ENCODE measurements at places on chromosomes 7 and 10. TPM values are rescaled to one million over a fixed set of nuclear protein-coding genes. Genes with fewer than 3 reads are reported as not detected.

The PLPP4 gene
- 0.29 TPM for total RNA-seq

The SPDYE5 gene
- total RNA-seq = not detected

The C10orf67 gene
- 0.61 TPM for total RNA-seq

The ZNF316 gene
- 12.6 TPM for total RNA-seq

The NOBOX gene
- not detected for total RNA-seq

DNA sequence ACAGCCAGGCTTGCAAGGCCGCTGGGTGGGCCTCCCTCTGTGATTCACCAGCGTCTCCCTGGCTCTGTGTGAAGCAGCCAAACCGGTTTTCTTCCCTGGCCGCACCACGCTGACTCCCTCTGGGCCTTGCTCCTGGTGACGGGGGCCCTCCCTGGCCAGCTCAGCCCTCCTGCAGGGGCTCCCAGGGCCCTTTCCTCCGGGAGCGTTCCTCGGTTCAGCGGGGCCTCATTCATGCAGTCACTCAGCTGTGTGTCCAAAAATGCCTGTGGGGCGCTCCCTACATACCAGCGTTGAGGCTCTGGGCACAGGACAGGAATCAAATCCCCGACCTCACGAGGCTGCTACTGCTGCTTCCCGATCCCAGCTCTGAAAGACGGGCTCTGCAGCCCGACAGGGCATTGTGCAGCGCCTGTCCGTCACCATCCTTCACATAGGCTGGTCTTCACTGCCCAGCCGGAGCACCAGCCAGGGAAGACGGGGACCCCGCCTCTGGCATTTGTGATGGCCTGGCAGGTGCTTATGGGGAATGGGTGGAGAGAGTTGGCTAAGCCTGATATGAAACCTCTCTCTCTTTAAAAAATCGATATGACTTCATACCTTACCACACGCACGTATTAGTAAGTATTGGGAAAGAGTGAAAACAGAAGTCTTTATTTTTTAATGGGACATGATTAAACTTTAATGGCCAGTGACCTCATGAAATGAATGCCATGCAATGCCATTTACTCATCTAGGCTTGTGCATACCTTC, 110.0 kb upstream of the SHH start:
- DNase-seq = no peak

DNA sequence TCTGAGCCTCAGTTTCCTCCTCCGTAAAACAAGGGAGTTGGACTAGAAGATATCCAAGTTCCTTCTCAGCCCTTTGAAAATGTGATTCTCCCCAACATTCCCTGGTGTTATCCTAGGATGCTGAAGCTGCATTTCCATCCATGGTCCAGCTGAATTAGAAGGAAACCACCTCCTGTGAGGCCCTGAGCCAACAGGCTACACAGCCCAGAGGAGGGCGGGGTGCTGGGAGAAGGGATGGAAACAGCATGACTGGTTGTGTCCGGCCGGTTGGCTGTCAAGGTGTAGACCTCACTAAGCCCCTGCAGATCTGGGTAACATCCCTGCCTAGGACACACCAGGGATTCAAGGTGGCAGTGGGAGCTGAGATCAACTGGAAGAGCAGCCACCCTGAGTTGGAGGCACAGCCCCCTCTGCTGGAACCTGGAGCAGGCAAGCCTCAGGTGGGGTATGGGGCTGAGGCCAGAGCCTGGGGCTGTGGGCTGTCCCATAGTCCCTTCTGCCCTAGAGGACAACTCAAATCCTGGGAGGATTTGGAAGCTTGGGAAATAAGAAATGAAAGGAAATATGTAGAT, 72.0 kb downstream of the PAX2 start:
- no peak for DNase-seq

GRCh38 chr10:48300556-48300955, 5.9 kb upstream of the MAPK8 start:
- no peak for DNase-seq

DNA sequence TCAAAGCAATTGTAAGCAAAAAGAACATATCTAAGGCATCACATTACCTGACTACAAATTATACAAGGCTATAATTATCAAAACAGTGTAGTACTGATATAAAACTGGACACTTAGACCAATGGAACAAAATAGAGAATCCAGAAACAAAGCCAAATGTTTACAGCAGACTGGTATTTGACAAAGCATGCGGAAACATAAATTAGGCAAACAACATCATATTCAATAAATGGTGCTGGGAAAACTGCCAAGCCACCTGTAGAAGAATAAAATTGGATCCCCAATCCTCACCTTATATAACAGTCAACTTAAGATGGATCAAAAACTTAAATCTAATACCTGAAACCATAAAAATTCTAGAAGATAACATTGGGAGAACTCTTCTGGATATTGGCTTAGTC, 240.8 kb upstream of the POM121L12 start:
- no peak for DNase-seq

DNA sequence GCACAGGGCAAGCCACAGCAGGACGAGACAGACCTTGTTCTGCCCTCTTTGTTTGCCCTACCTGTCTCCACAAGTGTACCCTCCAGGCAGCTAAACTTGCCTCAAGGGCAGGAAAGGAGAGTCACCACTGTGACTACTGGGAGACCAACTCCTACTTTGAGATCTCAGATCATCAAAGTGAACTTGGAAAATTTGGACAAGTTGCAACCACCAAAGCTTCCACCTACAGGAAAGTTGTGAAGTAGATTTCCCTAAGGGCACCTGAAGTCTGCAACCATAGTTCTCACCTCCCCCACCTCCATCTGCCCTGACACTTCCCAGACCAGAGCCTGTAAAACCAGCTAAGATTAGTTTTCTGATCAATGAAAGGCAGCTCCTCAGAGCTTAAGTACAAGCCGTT, 2.5 kb upstream of the WDR91 start:
- DNase-seq = no peak

GRCh38 chr7:36210291-36210922, 57.4 kb downstream of the EEPD1 start:
- DNase-seq = no peak

GRCh38 chr10:109457302-109457638, 466.0 kb downstream of the XPNPEP1 start:
- no peak for DNase-seq

GRCh38 chr7:143434660-143435059, 8.6 kb upstream of the TAS2R60 start:
- DNase-seq = peak; percentile 62

GRCh38 chr10:43251419-43252165, 15.3 kb downstream of the RASGEF1A start:
- DNase-seq = no peak

DNA sequence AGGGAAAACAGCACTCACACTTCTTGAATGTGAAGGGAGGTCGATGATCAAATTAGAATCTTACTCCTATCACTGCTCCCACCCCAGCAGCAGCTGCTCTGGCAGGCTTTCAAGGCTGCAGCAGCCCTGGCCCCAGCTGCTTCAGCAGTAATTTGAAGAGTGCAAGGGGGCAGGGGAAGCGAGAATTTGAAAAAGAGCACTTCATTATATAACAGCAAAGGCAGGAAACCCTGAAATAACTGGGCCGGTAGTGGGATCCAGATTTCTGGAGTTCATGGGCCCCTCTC, 44.9 kb downstream of the MYPN start:
- peak; percentile 73 for DNase-seq

GRCh38 chr10:107502229-107502985, 337.9 kb upstream of the SORCS1 start:
- DNase-seq = no peak

GRCh38 chr7:75870557-75871161, 8.2 kb upstream of the RHBDD2 start:
- no peak for DNase-seq

GRCh38 chr7:120992965-120993494, 4.5 kb downstream of the CPED1 start:
- DNase-seq = no peak

DNA sequence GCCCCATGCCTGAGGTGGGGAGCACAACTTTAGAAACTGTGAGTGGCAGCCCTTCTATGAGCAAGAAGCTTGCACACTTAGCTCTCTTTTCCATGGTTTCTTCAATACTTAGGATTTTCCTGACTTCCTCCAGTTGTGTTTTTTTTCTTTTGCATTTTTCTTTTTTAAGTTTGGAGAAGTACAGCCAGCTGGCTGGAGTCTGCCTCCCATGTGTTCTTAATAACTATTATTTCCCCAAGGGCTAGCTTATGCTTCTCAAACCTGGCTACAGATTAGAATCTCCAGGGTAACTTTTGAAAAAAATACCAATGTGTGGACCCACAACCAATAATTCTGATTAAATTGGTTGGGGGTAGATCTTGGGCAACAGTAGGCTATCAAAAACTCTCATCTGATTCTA, 37.4 kb upstream of the MEOX2 start:
- no peak for DNase-seq
